ENCODE measurements at places on chromosomes 5 and 9. TPM values are rescaled to one million over a fixed set of nuclear protein-coding genes. Genes with fewer than 3 reads are reported as not detected.

Gene GPR150
- 1.0 TPM for polyA plus RNA-seq

DNA sequence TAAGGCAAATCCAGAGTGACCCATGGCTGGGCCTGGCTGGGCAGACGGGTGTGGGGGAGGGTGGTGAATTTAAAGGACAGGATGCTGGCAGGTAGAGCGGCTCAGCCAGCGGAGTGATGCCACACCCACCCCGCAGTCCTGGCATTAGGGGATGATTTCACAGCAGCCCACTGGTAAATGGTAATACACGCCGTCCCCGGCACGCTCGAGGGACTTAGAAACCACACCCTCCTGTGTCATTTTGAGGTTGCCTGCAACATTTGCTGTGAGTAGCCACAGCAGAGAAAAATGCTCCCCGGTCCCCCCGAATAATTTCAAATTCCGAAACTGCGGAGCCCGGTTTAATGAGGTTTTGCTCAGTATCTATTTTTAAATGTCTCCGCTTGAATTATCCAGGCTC is 71.3 kb upstream of the FCN2 start:
- no peaks in the 10 kb centered on the region for H3K27me3 ChIP-seq
- no peak for DNase-seq
- no peak overlapping the region for H3K27ac ChIP-seq
- no peaks in the 10 kb centered on the region for H3K4me1 ChIP-seq
- peaks cover 77% of the 10 kb centered on the region for H3K36me3 ChIP-seq

Gene PIP5KL1
- 3.3 TPM for polyA plus RNA-seq

DNA sequence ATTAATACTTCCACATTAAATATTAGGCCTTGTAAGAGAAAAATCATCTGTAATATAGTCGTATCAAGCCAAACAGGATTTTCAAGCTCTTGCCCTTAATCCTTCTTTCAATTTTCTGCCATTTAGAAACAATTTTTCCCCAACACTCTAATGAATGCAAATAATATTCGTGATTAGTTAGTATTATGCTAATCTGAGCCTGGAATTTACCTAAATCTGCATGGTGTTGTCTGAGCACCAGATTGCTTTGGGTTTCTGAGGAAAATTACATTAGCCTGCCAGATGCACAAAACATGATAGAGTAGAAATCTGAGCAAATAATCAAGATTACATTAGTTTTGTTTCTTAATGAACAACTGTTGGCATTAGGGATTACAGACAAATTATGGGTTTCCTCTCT is 176.6 kb downstream of the ZDHHC21 start:
- no peak overlapping the region for H3K4me3 ChIP-seq
- no peaks in the 10 kb centered on the region for H3K36me3 ChIP-seq
- H3K27ac ChIP-seq: no peak overlapping the region
- DNase-seq: no peak
- no peaks in the 10 kb centered on the region for H3K4me1 ChIP-seq
- H3K27me3 ChIP-seq: no peaks in the 10 kb centered on the region

DNA sequence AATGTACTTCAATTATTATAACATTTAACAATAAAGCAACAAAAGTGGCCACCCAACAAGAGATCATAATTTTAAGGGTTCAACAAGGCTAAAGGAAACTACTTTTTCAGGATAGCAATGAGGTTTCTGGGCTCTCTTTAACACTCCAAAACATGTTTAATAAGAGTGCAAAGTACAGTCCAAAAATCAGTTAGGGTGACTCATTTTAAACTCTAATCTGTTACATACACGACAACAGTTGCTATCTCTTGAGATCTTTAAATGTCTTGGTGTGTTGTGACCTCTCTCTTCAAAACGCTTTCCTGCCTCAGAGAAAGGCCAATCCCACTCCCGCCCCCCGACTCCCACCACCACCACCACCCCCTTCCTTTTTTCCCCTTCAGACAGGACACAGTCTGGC is 11.5 kb downstream of the NFIB start:
- H3K4me1 ChIP-seq: peaks cover 90% of the 10 kb centered on the region
- no peak overlapping the region for H3K4me3 ChIP-seq
- peak overlapping the region; percentile 46 for H3K27ac ChIP-seq
- no peaks in the 10 kb centered on the region for H3K27me3 ChIP-seq
- peaks cover 24% of the 10 kb centered on the region for H3K36me3 ChIP-seq

DNA sequence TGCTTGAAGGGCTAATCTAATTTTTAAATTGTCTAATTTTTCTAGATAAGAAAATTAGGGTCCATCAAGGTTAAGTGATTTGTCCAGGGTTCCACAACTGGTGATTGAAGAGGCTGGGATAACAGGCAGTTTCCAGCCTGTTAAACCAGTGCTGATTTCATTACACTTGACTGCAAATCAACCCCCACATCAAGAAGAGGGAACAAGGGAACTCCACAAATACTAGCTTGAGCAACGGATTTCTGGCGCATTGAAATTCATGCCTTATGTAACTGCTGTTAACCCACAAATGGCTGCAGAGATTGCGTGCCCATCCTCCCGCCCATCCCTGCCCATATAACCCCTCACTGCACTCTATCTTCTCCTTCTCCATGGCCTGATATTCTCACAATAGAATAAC is 10.0 kb downstream of the PLPPR1 start:
- DNase-seq: no peak
- no peak overlapping the region for H3K4me3 ChIP-seq
- no peak overlapping the region for H3K27ac ChIP-seq
- no peaks in the 10 kb centered on the region for H3K27me3 ChIP-seq

DNA sequence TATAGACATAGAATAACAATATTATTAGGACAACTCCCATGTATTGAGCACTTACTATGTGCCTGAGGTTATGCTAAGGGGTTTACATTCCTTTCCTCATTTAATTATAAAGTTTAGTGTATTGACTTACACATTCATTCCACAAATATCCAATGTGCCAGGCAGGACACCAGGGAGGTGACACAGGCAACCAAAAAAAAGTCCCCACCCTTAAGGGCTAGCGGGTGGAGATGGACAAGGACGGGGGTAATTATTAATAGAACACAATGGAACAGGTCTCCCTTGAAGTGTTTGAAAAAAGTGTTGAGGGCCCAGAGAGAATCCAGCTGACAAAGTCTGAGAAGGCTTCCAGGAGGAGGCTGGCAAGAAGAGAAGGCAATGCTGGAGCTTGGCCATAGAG is 5.7 kb downstream of the TBC1D2 start:
- no peaks in the 10 kb centered on the region for H3K27me3 ChIP-seq
- no peak overlapping the region for H3K27ac ChIP-seq
- H3K4me3 ChIP-seq: no peak overlapping the region
- DNase-seq: no peak
- no peaks in the 10 kb centered on the region for H3K36me3 ChIP-seq
- peaks cover 26% of the 10 kb centered on the region for H3K4me1 ChIP-seq

DNA sequence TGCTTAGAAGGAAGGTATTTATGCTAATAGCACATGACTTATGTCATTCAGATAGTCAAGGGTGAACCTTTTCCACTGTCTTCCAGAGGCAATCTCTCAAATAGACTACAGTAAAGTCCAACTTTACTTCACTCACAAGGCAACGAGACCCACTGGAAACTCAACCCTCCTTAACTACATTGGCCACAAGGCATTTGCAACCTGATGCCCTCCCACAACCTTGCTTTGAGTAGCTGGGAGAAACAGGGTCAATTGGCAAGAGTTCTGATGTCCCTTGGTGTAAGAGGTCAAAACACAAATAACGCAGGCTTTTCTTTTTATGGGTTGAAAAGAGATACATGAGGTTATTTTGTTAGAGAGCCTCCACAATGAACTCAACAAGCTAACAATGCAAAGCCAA is 6.1 kb downstream of the GAS1 start:
- H3K27me3 ChIP-seq: peaks cover 49% of the 10 kb centered on the region
- H3K36me3 ChIP-seq: no peaks in the 10 kb centered on the region
- peaks cover 9% of the 10 kb centered on the region for H3K4me1 ChIP-seq

DNA sequence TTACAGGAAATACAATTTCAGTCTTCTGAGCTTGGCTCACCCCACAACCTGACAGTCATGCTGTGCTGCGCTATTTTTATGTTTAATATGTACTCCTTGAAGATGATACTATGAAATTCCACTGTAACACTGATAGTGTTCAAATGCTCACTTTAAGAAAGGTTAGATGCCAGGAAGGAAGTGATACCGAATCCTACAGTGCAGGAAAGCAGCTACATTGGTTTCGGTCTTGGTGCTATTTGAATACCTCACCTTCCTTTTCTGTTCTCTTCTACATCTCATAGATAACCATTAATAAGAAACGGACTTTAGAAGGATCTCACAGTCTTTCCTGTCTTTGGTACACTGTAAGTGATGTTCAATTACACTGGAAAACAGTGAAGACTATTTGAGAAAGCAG is 117.6 kb downstream of the SEMA5A start:
- H3K4me3 ChIP-seq: no peak overlapping the region
- H3K27me3 ChIP-seq: no peaks in the 10 kb centered on the region
- no peak for DNase-seq
- no peak overlapping the region for H3K27ac ChIP-seq
- H3K36me3 ChIP-seq: no peaks in the 10 kb centered on the region
- peaks cover 8% of the 10 kb centered on the region for H3K4me1 ChIP-seq

- no peaks in the 10 kb centered on the region for H3K36me3 ChIP-seq
- H3K4me3 ChIP-seq: no peak overlapping the region
- DNase-seq: no peak
- no peak overlapping the region for H3K27ac ChIP-seq
Observed at GRCh38 chr5:74285675-74286280, 354.8 kb downstream of the ENC1 start.

Gene ARSI
- not detected for polyA plus RNA-seq

Gene C9orf40
- 1.4 TPM for polyA plus RNA-seq

Gene OR1J2
- polyA plus RNA-seq: not detected

Gene GABRA1
- 0.75 TPM for polyA plus RNA-seq

- H3K4me3 ChIP-seq: no peak overlapping the region
- no peaks in the 10 kb centered on the region for H3K36me3 ChIP-seq
- no peaks in the 10 kb centered on the region for H3K4me1 ChIP-seq
- H3K27ac ChIP-seq: no peak overlapping the region
- H3K27me3 ChIP-seq: no peaks in the 10 kb centered on the region
Observed at GRCh38 chr5:103244398-103244797, 14.2 kb upstream of the MACIR start.

DNA sequence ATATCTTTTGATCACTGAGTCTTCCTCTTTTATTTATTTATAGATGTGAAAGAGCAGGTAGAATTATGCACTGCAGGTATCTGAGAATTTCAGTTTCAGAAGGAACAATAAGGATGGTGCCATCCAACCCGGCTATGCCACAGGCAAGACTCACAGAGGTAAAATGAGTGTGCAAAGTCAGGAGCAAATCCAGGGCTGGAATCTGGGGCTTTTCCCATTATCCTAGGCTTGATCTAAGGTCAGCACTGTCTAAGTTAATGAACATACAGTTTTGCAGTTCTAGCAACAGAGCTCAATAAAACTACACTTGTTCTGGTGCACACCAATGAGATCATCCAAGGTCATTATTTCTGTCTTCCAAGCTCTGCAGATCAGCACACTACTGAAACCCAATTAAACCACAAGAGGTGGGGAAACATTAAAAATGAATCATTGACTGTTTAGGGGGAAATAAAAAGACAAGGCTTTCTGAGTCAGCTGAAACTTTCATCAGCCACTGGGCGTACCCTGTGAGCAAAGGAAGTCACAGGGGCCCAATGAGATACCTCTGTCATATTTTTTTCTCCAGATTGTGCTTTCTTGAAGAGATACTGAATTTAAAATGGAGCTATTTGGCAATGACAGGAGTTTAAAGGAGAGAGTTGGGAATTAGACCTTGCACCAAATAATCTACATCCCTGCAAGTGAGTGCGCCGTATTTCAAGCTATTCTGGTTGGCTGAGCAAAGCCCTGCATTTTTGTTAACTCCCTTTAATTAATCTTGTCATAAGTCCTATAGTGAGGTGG is 662.2 kb upstream of the ZNF608 start:
- no peak overlapping the region for H3K4me3 ChIP-seq
- DNase-seq: no peak
- peaks cover 57% of the 10 kb centered on the region for H3K4me1 ChIP-seq
- peak overlapping the region; percentile 84 for H3K27ac ChIP-seq
- no peaks in the 10 kb centered on the region for H3K27me3 ChIP-seq

- H3K27ac ChIP-seq: peak overlapping the region; percentile 74
- H3K27me3 ChIP-seq: no peaks in the 10 kb centered on the region
- no peaks in the 10 kb centered on the region for H3K36me3 ChIP-seq
Observed at GRCh38 chr5:107570805-107571531, 99.8 kb downstream of the EFNA5 start.

Gene IL3
- not detected for polyA plus RNA-seq

DNA sequence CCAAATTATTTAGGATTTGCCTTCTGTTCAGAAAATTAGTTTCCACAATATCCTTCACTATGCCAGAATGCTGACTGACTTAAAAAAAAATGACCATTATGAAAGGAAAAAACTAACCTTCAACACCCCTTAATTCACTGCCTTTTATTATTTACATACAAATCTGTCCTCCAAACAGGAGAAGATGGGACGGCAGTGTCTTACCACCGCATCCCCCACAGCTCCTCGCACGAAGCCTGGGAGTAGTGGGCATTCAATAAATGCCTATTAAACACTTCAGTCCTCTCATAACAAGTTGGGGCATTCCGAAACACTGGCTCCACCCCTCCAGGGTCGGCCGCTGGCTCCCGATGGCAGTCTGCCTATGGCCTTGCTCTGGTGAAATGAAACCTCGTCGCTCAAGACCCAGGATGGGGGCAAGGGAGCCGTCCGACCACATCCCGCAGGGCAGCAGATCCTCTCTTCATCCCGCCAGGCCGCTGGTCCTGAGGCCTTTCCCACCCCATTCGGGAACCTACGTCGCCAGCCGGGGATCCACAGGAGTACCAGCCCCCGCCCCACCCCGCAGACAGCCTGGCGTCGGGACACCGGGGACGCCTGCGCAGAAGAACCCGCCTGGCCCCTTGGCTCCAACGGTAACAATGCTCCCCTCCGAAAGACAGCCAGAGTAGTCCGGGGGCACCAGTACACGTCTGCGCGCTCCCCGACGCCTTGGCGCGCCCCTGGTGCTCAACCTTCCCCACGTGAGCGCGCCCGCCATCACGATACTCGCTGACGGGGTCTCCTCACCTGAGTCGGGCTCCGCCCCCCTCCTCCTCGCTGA is 613 bp downstream of the ZBTB5 start:
- peak overlapping the region; percentile 97 for H3K4me3 ChIP-seq
- no peak for DNase-seq
- peak overlapping the region; percentile 100 for H3K27ac ChIP-seq
- H3K4me1 ChIP-seq: peaks cover 49% of the 10 kb centered on the region

GRCh38 chr5:54658010-54658409 is 140.5 kb downstream of the SNX18 start:
- peaks cover 19% of the 10 kb centered on the region for H3K4me1 ChIP-seq
- DNase-seq: no peak
- H3K27me3 ChIP-seq: no peaks in the 10 kb centered on the region
- no peak overlapping the region for H3K4me3 ChIP-seq
- no peak overlapping the region for H3K27ac ChIP-seq
- no peaks in the 10 kb centered on the region for H3K36me3 ChIP-seq

DNA sequence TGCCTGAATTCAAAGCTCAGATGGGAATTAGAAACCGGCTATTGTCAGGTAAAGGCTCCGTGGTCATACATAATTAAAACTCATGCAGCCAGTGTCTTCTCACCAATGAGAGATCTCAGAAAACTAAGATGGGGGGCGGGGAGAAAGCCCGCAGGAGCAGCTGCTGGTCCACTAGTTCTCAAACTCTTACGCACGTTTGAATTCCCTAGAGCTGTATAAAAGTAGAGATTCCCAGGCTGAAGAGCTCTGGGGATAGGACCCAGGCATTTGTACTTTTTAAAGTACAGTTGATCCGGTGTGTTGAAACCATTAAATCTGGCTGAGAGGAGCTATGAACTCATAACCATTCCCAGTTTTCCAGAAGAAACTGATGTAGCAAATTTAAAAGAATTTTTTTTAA is 68.5 kb downstream of the FRMD3 start:
- H3K27me3 ChIP-seq: no peaks in the 10 kb centered on the region
- H3K4me1 ChIP-seq: peaks cover 7% of the 10 kb centered on the region
- no peaks in the 10 kb centered on the region for H3K36me3 ChIP-seq
- H3K4me3 ChIP-seq: no peak overlapping the region
- H3K27ac ChIP-seq: no peak overlapping the region
